NCI-H1105 treated with DMSO at 0.1 percent for 48 hours (cell line): ENCODE measurements at places on chromosomes 5 and 9.

DNA sequence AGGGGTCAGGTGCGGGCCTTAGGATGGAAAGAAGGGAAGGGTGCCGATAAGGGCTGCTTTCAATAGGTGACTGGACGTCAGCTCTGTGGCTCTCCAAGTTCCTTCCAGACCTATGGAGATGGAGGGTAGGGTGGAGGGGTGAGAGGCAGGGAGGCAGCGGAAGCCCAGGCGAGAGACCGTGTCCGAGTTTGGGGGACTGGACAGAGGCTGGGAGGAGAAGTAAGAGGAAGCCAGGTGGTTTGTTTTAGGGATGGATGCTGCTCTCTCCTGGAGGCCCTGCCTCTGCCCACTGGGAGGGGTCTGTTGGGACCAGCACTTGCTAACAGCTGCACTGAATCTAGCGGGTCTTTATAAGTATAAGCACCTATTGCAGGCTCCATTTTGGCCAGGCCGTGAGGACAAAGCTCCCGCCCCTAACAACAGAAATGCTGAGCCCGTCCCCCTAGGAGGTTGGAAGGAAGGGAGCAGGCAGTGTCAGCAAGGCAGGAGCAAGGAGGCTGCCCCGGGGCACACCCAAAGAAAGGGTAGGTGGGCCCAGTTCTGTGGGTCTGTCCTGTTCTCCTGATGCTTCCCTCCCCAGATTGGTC lies 167.5 kb downstream of the DAB2IP start:
- DNase-seq = no peak

DNA sequence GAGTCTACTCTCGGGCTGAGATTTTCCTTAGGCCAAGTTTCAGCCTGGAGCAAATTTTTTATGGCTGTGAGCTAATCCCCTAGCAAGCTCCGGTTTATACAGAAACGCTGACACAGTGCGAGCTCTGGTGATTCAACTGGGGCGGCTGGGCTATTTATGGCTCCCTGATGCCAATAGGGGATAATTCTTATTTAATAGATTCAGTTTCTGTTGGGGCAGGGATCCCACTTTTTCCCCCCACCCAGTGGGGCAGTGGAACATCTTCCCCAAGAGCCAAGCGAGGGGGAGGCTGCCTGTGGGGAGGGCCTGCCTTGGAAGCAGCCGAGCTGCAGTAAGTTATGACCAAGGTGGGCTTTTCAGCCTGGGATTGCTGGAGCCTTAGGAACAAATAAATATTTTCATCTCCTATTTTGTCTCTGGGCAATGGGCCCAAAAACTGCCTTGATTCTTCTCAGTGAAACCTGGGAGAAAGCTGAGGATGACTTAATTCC lies 129.1 kb downstream of the MACROH2A1 start:
- no peak for DNase-seq

DNA sequence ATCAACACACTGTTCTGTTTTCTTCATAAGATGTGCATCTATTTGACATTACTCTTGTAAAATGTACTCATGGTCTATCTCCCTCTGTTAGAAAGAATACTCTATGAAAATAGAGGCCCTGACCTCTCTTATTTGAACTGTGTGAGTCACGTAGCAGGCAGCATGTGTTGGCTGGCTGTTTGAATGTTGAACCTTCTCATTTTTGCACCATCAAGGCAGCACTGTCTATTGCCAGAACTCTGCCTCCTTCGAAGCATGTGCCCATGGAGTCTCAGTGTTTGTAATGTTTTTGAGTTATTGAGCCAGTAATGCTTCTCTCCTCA lies 144.4 kb downstream of the ALDH1A1 start:
- no peak for DNase-seq

DNA sequence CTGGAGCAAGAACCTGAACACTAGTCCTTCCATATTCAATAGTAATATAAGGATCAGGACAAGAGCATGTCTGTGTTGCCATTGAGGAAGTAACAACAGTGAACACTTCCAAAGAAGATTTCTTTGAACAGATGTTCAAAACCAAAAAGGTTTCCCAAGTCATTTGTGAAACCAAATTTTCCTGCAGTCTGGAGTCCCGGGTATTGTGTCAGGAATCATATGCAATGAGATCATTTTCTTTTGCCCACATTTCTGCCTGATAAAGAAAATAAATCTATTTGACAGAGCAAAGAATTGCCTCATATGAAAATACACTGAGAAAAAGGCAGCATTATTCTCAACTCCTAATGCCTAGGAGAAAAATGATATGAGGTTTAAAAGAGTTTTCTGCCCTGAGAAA lies 151.7 kb downstream of the SNX18 start:
- DNase-seq = no peak

GRCh38 chr9:135296735-135297455 lies 182.7 kb upstream of the PPP1R26 start:
- DNase-seq = peak; percentile 66

- no peak for DNase-seq
Measured at GRCh38 chr9:74598874-74599273, 101.7 kb downstream of the RORB start.

DNA sequence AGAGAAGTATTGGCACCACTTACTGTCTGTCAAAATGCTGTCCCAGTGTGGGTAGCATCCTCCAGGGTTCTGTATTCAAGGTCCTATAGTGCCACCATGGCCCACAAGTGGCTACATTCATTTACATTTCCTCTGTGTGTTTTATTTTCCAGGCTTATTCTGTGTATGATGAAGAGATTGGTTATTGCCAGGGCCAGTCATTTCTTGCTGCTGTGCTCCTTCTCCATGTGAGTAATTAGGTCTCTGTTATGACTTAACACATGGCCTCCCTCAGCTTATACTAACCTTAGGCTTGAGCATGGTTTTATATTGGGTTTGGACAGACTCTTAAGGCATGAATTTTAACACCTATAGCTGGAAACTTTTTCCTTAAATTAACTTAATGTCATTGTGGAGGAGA lies 36.7 kb downstream of the GPR21 start:
- no peak for DNase-seq

- DNase-seq = no peak
Measured at GRCh38 chr9:126423142-126423915, 96.7 kb downstream of the MVB12B start.

GRCh38 chr5:51433052-51433710 lies 49.9 kb downstream of the ISL1 start:
- DNase-seq = no peak

GRCh38 chr5:67267512-67268216 lies 71.1 kb upstream of the CD180 start:
- DNase-seq = no peak

- DNase-seq = no peak
Measured at GRCh38 chr5:67120032-67120431, 76.6 kb downstream of the CD180 start.

DNA sequence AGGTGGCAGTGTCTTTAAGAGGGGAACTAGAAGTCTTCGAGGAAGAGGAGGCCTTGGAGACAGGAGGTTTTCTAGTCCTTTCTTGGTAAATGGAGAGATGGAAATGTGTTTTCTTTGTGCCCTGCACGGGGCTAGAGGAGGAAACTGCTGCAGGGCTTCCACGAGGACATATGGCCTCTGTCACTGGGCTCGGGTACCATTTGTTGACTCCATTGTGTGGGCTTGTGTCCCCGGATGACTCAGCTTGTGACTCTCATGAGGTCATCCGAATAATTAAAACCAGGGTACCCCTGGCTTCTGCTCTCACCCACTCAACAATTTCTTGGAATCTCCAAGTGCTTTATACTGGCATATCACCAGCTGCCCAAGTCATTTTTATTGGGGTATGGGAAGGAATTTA lies 261.7 kb downstream of the KIF4B start:
- no peak for DNase-seq

DNA sequence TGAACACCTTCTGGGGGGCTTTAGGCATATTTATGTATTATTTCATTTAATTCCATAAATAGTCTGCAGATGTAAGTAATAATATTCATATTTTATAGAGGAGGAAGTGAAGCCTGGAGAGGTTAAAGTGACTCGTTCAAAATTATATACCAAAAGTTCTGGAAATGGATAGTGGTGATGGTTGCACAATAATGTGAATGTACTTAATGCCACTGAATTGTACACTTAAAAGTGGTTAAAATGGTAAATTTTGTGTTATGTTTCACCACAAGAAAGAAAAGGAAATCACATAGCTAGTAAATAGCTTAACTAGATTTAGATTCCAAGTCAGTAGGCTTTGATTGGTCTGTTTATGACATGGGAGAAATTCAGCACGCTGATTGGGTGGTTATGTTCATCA lies 13.0 kb upstream of the TMEFF1 start:
- no peak for DNase-seq

- DNase-seq = no peak
Measured at GRCh38 chr9:117250610-117251215, 164.1 kb downstream of the ASTN2 start.

DNA sequence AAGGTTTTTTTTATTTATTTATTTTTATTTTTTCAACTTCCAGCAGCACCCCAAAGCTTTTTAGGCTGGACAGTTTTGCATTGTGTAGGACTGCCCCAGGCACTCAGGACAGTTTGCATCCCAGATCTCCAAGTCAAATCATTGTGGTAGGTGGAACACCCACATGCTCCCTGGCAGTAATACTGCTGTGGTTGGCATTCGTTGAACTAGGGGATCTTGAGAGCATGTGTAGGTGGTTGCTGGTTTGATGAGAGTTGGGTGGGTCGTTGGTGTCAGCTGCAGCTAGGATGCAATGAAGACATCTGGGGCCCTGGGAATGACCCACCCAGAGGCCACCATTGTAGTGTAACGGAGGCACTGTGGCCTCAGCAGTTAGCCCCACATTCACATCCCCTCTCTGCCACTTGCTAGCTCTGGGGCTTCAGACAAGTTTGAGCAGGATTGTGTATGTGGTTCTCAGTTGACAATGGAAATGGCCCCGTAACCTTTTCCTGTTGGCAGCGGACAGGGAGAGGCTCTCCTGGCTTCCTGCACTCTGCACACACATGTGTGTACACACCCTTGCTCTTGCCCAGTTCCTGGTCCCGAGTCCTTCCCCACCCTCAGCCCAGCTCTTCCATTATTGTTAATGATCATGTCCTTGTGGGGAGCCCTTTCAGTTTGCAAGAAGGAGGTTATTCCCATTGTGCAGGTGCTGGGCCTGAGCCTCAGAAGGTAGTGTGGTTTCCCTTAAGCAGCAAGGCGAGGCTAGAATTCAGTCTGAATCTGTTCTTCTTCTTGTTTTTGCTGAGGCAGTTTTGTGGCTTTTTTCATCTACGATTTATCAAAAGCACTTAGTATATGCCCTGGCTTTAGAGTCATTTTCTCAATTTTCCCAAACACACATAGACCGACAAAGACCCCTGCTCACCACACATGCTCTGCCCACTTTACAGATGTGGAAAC lies 46.5 kb downstream of the PPARGC1B start:
- DNase-seq = no peak

GRCh38 chr5:138610918-138611677 lies 35.9 kb upstream of the HSPA9 start:
- no peak for DNase-seq

DNA sequence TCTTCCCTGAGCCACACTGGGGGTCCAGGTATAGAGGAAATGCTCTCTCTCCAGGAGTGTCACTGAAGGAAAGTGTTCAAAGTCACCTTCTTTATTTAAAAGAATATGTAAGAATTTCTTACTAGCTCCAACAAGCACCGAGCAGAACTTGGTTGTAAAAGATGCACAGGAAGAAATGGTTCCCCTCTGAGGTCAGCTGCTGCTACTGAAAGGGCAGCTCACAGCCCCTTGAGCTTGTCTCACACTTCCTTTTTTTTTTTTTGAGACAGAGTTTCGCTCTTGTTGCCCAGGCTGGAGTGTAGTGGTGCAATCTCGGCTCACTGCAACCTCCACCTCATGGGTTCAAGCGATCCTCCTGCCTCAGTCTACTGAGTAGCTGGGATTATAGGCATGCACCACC lies 77.2 kb downstream of the PRRT1B start:
- no peak for DNase-seq

DNA sequence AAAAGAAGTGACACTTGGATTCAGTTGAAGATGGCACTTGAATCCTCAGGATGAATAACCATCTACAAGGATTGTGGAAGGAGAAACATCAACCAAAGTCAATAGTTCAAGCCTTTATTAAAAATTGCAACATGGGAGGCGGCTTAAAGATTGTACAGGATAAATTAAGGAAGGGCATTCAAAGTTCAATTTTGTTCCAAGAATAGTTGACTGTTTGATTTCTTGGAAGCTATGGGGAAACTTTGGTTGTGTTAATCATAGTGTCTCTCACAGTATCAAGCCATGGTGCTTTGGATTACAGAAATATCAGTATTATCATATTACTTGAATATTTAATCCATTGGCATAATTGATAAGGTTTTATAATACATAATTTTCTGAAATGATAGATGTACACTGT lies 1844.3 kb downstream of the MAT2B start:
- DNase-seq = no peak

GRCh38 chr9:118521261-118521660 lies 817.1 kb downstream of the TLR4 start:
- DNase-seq = no peak

DNA sequence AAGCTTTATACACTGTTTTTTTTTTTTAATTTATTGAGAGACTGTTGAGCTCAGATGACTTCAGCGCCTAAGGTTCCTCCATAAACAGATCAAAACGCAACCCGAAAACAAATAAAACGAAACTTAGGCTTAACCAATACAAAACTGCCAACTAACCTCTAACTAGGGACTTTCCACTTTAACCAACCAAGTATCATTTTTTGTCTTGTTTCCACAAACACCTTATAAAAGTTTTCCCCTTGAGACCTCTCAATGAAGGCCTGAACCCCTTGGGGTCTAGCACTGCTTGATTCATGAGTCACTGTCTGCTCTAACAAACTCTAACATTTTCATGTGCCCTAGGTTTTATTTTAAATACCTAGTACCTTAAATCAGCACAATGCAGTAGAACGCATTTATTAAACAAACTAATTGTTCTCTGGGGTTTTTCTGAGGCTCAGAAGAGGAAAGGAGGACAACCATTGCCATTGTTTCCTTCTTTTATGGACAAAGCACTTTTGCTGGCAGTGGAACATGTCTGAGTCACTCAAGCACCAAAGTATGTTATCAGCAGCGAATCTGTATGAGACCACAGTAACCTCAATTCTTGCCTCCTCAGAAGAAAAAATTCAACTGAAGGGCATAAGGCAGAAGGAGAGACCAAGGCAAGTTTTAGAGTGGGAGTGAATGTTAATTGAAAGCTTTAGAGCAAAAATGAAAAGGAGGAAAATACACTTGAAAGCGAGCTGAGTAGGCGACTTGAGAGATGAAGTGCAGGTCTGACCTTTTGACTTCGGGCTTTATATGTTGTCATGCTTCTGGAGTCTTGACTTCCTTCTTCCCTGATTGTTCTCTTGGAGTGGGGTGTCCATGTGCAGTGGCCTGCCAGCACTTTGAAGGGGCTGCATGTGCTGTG lies 97.7 kb upstream of the HCN1 start:
- no peak for DNase-seq

- no peak for DNase-seq
Measured at GRCh38 chr5:134554319-134555222, 29.1 kb downstream of the JADE2 start.
